NCI-H1105 (cell line): ENCODE measurements at places on chromosomes 16 and 17.

GRCh38 chr17:79262624-79263023 lies 188.0 kb downstream of the ENGASE start:
- DNase-seq = no peak

DNA sequence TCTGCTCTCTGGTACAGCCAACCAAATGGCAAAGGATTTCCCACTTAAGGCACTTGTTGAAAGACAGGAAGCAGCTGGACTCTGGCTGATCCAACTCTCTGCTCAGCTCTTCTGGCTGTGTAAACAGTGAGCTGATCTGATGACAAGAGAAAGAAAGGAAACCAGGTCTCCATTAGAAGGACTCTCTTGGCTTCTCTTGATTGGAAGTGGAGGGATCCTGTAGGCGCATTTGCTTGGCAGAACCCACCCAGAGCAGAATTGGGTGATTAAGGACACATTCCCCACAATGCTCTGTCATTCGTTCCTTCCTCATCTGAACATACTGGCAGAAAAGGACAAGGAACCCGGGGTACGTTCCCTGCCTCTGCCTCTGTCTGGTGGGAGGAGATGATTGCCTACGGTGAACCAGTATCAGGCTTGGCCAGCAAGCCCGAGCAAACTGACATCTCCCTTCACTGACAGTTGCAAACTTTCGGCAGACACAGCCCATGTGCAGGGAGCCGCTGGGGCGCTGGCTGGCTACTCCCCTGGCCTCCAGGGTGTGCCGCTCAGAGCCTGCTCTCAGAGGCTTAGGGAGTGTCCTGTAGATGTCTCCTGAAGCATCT lies 29.1 kb downstream of the LDHD start:
- peak; percentile 74 for DNase-seq

- no peak for DNase-seq
Measured at GRCh38 chr16:69110406-69110805, 5.0 kb downstream of the HAS3 start.

- DNase-seq = peak; percentile 61
Measured at GRCh38 chr16:85309656-85310587, 197.7 kb upstream of the CIBAR2 start.

GRCh38 chr16:68612996-68613395 lies 32.1 kb upstream of the CDH3 start:
- DNase-seq = no peak

DNA sequence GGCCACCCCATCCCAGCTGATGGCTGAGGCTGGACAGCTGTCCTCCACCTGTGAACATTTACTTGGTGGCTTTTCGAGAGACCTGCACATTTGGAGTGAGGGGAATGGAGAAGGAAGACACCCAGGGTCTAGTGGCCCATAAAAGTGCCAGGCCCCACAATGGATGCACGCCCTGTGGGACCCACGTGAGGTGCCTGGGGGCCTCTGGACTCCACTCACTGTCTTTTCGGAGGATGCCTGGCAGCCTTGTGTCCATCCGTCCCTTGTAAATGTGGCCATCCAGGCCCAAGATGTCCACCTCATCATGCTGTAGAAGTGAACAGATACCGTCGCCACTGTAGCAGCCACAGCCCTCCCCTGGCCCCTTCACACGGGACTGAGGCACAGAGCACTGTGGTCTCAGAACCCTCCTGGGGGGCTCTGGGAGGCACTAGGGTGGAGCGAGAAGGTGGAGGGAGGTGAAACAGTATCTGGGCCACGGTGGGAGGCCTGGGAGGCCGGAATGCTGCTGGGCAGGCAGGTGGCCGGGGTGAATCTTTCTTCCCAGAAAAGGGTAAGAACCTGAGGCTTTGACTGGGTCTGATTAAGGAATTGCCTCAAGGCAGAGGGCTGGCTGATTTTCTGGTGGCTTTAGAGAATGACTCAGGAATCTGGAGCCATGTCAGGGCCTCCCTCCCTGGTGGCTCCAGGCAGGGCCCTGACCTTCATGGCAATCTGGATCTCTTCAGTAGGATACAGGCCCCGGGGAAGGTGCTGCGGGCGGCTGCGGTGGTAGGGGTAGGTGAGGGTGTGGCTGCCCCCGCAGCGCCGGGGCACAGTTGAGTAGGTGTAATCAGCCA lies 11.5 kb downstream of the UBALD2 start:
- DNase-seq = no peak

DNA sequence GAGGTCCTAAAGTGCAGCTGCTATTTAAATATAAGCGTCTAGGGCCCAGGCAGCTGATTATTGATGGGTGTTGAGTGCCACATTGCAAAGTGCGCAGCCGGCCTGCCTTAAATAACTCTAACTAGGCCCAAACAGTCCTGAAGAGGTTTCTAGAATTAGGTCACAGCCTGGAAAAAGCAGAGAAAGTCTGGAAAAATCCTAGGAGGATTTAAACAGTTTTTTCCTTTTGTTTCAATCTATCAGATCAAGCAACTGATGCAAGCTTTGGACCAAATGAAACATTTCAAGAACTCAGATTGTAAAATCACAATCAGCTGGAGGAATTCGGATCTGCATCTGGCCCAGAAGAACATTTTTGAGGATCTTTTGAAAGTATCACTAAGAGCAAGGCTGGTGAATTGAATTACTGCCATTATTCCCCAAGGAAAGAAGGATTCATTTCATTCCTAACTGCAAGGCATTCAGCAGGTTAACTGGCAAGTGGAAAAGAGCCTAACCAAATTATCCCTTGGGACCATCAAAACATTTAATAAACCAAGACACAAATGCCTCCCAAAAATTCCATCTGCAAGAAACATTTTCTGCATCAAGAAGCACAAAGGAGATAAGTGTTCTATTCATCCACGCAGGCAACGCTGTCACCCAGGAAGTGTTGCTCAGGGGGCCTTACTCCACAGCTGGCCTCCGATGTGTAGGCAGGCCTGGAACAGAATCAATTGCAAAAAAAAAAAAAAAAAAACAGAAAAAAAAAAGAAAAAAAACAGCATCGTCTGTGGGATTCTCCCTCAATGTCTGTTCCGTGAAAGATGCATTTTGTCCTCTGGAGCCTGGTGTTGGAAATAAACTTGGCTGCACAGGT lies 46.1 kb downstream of the IRX3 start:
- DNase-seq = no peak

DNA sequence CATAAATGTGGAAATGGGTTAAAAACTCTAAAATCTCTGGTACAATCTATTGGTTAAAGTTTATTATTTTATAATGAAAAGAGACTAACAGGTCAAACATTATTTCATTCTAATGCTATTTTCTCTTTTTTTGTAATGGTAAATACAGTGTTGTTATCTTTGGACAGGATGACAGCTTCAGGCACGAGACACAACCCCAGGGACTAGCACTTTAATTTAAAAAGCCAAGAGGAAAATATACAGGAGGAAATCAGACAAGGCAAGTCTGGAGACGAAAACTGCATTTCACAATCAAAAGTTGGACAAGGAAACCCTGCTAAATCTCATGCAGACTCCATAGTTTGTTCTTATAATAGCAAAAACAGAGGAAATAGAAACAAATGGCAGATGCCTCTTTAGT lies 589.1 kb upstream of the CDH8 start:
- DNase-seq = no peak

- no peak for DNase-seq
Measured at GRCh38 chr16:66923247-66923731, 2.0 kb downstream of the RRAD start.

DNA sequence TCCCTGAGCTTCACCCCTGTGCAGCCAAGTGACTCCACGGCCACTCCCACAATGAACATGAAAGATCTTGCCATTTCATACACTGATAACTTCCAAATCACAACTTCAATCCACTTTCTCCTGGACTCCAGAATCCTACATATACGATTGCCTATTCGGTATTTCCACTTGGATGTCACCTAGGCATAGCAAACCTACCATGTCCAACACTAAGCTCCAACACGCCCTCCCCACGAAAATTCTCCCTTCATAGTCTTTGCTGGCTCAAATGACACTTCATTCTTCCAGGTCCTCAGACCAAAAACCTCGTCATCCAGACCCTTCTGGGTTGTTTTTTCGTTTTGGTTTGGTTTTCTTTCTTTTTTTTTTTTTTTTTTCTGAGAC lies 1.9 kb downstream of the GLTPD2 start:
- no peak for DNase-seq

- DNase-seq = no peak
Measured at GRCh38 chr16:72256398-72257066, 84.6 kb upstream of the PMFBP1 start.

DNA sequence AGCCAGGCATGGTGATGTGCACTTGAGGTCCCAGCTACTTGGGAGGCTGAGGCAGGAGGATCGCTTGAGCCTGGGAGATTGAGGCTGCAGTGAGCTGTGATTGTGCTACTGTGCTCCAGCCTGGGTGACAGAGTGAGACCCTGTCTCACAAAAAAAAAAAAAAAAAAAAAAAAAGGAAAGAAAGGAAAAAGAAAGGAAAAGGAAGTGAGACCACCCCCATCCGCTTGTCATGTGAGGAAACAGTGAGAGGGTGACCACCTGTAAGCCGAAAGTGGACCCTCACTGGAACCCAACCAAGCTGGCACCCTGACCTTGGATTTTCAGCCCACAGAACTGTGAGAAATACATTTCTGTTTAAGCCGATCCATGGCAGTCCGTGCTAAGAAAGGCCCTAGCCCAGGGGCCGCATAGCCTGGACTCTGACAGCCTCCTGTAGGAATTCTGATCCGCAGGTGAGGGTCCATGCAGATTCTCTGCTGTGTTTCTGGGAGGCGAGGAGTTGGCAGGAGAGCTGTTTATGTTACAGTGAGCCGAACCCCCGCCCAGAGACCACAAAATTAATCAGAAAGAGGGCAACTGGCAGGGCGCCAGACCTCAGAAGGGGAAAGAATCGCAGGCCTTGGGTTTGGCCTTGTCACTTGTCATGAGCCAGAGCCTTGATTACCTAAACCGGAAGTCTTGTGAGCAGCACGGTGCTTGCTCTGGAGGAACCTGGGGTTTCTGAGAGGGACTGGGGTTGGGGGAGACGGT lies 945 bp downstream of the SGSH start:
- peak; percentile 61 for DNase-seq

DNA sequence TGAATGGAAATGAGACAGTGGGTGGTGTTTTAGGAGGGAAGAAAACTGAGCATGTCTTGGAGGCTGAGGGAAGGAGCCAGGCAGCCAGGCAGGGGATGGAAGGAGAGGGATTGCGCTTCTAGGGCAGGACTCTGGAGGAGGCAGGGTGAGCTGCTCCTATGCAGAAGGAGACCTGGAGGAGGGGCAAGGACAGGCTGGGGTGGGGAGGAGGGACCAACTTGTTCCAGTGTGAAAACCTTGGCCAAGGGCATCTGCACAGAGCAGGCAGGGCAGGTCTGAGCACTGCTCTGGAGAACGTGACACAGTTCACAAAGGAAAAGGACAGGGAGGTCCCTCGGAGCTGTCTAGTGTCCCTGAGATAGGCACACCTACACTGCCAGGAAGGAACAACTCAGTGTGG lies 5.5 kb downstream of the GALK1 start:
- no peak for DNase-seq

- DNase-seq = peak; percentile 74
Measured at GRCh38 chr17:32142038-32142856, at the start of gene RHOT1. RHOT1 (plus strand) TSS chr17:32142502; CDS start chr17:32142693, 191 bp downstream.

GRCh38 chr16:89847940-89848297 lies 19.6 kb downstream of the SPIRE2 start:
- no peak for DNase-seq

DNA sequence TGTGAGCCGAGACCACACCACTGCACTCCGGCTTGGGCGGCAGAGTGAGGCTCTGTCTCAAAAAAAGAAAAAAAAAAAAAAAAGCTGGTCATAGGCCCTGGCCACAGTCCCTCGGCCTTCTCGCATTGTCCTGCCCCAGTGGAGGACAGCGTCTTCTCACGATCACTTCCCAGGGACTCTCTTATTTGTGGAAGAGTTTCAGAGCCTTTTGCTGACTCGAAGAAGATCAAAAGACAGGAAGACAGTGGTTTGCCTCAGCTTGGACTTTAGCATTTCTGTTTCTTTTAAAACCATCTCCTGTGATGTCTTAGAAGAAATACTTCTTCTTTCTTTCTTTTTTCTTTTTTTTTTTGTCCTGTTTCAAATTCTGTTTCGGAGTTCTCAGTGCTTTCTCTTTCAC lies 210.0 kb downstream of the FTO start:
- no peak for DNase-seq

GRCh38 chr16:991773-992172 lies 10.2 kb downstream of the SOX8 start:
- DNase-seq = no peak

GRCh38 chr16:28935924-28936783 lies 4.4 kb downstream of the CD19 start:
- DNase-seq = no peak

DNA sequence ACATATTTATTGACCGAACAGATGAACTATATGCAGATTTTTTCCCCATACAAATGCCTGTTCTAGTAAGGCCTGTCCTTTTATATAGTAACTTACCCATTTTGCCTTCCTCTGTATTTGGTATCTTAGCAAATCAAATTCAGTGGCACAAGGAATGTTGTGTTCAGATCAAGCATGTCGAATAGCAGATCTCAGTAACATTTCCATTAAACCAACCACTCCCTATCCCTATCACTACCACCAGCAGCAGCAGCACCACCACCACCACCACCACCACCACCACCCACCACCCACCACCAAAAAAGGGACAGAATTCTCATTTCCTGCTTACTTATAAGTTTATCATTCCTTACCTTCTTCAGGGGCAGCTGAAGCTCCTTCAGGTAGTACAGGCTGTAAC lies 94.7 kb downstream of the TRIM37 start:
- no peak for DNase-seq

- no peak for DNase-seq
Measured at GRCh38 chr17:15952916-15953790, 8.2 kb downstream of the ADORA2B start.

GRCh38 chr16:1960665-1961630 lies 1.6 kb downstream of the NDUFB10 start:
- DNase-seq = no peak

DNA sequence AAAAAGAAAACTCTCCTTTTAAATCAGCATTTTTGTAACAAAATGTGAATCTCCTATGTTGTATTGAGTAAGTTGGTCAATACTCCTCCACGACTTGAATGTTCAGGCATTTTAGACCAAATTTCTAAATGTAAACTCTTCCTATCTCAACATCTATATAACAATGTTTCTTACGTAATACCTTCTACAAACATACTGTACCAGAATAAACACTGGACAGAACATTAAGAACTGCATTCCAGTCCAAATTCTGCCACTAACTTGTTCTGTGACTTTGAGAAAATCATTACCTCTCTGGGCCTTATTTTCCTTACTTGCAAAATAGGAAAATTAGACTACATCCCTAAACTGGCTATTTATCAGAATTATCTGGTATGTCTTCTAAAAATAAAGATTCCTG lies 40.1 kb downstream of the AKAP10 start:
- no peak for DNase-seq

GRCh38 chr17:77798481-77798880 lies 160.0 kb upstream of the TNRC6C start:
- DNase-seq = no peak

- DNase-seq = peak; percentile 62
Measured at GRCh38 chr17:7842380-7843256, 8.6 kb downstream of the KDM6B start.

- DNase-seq = no peak
Measured at GRCh38 chr17:29066047-29066446, 23.1 kb downstream of the PIPOX start.

- no peak for DNase-seq
Measured at GRCh38 chr17:72296456-72296855, 175.6 kb downstream of the SOX9 start.

GRCh38 chr17:31702041-31702440 lies 157.0 kb downstream of the COPRS start:
- DNase-seq = no peak

GRCh38 chr16:24946155-24946554 lies 69.0 kb downstream of the ARHGAP17 start:
- DNase-seq = no peak
